CD4-positive, alpha-beta T cell treated with Interleukin-15 for 1 hour (primary cell): ENCODE measurements at places on chromosomes 12 and 14.
A peak's percentile ranks its signal among the peaks of the same experiment; 100 is the strongest.

GRCh38 chr12:23854598-23854997 is 94.9 kb downstream of the SOX5 start:
- DNase-seq, result no peak

- peak; percentile 66 for DNase-seq
These were observed 26.6 kb upstream of the KLRB1 start for GRCh38 chr12:9634177-9634803.

DNA sequence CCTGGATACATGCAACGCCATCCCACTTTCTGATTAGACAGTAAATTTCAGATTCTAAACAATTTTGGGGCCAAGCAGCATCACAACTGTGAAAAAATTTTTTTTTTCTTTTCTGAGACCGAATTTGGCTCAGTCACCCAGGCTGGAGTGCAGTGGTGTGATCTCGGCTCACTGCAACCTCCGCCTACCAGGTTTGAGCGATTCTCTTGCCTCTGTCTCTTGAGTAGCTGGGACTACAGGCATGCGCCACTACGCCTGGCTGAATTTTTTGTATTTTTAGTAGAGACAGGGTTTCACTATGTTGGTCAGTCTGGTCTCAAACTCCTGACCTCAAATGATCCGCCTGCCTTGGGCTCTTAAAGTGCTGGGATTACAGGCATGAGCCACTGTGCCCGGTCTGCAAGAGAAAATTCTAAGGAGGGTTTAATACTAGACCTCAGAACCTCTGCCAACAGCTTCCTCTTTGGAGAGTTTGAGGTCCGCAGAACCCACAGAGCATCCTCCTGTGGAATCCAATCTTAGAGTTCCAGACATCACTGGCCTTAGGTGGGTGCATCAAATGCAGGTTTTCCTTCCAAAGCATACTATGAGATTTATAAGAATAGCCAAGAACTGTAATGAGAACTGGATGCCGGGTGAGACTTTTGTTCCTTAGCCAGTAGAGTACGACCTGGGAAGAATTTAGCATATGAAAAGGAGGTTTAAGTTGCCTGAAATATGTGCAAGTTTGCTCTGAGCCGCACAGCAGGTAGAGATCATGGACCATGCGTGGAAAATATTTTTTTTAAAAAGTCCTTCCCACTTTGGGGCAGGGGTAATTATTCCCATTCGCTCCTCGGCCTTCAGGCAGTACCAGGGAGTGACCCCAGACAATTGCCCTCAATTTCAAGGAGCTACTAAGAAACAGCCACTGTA is 7.8 kb upstream of the PHC1 start:
- no peak for DNase-seq

GRCh38 chr12:104381341-104381730 is 75.4 kb upstream of the CHST11 start:
- no peak for DNase-seq

GRCh38 chr12:32462908-32463307 is 63.5 kb downstream of the FGD4 start:
- no peak for DNase-seq

GRCh38 chr14:65780566-65780965 is 368.0 kb downstream of the FUT8 start:
- no peak for DNase-seq

GRCh38 chr12:20144341-20144740 is 224.0 kb upstream of the PDE3A start:
- DNase-seq, result no peak

DNA sequence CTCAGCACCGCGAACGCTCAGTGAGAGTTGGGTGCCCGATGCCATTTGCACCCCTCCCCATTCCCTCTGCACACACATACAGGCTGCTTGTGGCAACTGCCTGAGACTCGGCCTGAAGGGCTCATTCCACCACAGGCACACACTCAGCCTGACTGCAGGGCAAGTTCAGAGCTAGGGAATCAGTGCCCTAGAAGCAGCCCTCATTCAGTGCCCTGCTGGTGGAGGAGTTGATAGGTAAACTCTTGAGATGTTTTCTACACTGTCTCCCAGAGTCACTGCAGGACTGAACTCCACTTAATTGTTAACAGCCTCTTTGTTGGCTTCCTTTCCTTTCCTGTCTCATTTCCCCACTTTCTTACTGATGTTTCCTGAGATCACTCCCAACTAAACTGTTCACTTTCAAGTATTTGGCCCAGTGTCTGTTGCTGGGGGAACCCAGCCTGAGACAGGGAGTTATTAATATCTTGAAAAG is 16.9 kb downstream of the PPP1R36 start:
- no peak for DNase-seq

DNA sequence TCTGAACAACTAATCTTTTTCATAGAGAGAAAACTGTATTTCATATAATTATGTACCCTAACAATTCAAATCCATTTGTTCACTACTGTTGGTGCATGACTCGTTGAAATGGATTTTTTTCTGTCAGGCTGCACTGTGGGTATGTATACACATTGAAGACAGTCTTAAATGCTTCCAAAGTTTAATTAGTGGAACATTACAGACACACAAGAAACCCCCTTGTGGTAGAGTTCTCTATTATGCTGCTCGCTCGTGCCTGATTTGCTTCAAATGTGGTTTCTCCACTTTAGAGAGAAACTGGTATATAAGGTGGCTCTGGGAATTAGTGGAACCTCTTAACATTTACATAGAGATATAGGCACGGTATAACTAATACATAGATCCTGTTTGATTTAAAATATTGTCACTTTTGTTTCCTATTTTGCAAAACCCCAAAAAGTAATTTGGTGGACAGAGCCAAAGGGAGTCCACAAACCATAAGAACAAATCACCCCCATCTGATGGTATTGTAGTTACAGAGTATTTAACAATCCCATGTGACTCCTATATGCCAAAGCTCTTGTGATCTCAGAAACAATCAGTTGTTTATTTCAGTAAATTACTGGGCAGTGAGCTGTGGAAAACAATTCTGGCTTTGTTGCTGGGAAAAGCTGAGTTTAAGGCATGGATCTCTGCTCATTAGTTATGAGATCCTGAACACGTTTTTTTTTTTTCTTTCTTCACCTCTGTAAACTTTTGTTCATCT is 159.5 kb downstream of the BRMS1L start:
- no peak for DNase-seq

GRCh38 chr12:131340616-131341210 is 370.2 kb upstream of the SFSWAP start:
- DNase-seq, result no peak

- no peak for DNase-seq
These were observed 301.1 kb downstream of the DUSP6 start for GRCh38 chr12:89051065-89051677.

- DNase-seq, result no peak
These were observed 133.0 kb upstream of the RASSF8 start for GRCh38 chr12:25825446-25825845.

DNA sequence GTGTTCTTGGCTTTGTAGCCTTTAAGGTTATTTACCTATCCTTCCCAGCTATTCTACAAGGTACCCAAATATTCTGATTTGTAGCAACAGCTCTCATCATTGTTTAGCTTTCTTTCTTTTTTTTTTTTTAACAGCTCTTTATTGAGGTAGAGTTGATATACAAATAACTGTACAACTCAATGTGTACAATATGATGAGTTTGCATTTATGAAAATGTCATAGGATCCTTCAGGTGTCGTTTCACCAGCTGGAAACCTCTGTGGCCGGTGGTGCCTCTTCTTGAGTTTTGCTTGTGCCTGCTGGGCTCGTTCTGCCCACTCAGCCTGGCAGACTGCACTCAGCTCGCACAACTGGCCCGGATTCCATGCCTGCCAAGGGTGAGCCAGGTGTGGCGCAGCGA is 26.9 kb upstream of the TBPL2 start:
- no peak for DNase-seq

GRCh38 chr14:88478931-88479330 is 75.9 kb downstream of the PTPN21 start:
- DNase-seq, result no peak

DNA sequence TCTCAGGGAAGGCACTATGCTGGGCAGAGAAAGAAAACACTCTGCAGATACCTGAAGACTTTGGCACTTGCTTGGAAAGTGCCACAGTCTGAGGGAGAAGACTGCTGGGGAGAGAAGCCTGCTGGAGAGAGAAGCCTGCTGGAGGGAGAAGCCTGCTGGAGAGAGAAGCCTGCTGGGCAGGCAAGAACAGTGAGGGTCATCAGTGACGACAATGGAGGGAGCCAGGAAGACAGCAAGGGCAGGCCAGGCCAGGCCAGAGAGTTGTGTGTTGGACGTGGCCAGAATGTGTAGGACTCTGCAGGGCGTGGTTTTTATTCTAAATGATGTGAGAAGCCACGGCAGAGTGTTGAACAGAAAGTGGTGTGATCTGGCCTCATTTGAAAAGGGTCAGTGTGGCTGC is 185.3 kb upstream of the ABCD2 start:
- no peak for DNase-seq

GRCh38 chr12:76820888-76821482 is 57.1 kb downstream of the ZDHHC17 start:
- no peak for DNase-seq

- DNase-seq, result no peak
These were observed 22.2 kb downstream of the TMEM30B start for GRCh38 chr14:61258985-61259384.

GRCh38 chr12:101763246-101763931 is 24.1 kb upstream of the SYCP3 start:
- DNase-seq, result no peak

GRCh38 chr12:55965240-55965639 is 602 bp downstream of the PMEL start:
- no peak for DNase-seq

DNA sequence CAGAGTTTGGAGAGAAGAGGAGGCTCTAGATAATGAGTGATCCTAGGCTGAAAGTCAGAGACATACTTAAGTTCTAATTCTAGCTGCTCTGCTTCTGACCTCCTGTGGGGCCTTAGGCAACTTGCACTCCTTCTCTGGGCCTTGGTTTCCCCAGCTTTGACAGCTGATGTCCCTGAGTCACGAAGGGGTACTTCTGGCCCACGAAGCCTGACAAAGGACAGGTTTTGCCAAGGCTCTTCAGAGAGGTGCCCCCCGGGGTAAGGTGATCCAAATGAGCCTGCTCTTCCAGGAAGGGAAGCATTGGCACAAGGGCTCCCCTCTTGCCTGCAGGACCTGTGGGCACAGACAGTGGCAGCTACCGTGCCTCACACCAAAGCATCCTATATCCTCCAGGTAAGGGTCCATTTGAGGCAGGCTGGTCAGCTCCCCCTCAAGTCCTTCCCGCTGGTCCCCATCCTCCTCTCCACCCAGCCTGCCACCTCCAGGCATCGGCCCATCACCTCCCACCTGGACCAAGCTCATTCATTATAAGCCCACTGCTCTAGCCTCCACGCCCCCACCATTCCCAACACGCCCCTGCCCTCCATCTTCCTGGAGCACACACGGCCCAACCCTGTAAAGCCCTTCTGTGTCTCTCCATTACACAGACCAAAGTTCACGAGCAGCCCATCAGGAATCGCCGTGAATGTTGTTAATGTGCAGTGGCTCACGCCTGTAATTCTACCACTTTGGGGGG is 1.9 kb upstream of the PPP1R13B start:
- DNase-seq, result no peak

DNA sequence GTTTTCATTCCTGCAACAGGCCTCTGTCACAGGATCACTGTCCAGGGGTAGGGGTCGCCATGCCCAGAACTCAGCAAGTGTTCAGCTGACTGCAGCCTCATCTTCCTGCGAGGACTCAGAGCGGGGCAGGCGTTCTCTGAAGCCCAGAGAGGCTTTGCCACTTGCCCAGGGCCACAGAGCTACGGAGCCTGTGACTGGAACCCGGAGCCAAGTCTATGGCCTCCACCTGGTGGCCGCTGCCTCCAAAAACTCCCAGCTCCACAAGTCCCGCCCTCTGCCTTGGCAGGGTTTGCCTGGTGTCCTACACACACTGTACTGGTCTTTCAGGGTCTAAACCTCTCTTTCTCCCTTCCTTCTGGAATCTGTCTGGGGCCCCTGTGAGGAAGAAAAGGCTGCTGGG is 8.7 kb upstream of the PPP1R13B start:
- no peak for DNase-seq

- DNase-seq, result no peak
These were observed 167.6 kb downstream of the TTC8 start for GRCh38 chr14:88992011-88992410.

DNA sequence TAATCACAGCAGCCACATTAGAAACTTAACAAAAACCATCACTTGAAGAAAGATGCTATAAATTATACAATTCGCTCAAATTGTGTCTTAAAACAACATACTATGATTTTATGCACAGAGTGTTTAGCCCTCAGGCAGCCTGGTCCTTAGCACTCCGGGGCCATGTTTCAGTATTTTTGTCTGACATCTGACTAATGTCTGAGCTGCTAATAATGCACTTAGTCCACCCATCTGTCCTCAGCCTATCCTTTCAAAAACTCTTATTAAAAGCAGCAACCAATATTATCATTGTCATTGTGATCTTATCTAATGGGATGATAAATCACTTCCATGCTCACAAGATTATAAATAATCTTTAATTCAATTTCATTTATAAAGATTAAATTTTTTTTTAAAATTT is 602.7 kb upstream of the FOXG1 start:
- DNase-seq, result no peak

DNA sequence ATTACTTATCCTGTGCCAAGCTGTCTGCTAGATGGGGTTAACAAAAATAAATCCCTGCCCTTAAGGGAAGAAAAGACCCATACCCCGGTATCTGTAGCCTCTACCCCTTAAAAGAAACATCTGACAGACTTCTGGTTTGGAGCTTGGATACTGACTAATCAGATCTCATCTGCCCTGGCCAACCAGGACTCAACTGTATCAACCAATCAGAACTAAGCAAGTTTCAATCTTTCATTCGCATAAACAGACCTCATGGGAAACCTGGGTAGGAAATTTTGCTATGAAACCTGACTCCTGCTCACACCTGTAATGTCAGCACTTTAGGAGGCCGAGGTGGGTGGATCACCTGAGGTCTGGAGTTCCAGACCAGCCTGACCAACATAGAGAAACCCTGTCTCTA is 26.4 kb upstream of the PRMT8 start:
- DNase-seq, result no peak

GRCh38 chr12:64611341-64612284 is 1.3 kb downstream of the RASSF3 start:
- DNase-seq, result no peak

DNA sequence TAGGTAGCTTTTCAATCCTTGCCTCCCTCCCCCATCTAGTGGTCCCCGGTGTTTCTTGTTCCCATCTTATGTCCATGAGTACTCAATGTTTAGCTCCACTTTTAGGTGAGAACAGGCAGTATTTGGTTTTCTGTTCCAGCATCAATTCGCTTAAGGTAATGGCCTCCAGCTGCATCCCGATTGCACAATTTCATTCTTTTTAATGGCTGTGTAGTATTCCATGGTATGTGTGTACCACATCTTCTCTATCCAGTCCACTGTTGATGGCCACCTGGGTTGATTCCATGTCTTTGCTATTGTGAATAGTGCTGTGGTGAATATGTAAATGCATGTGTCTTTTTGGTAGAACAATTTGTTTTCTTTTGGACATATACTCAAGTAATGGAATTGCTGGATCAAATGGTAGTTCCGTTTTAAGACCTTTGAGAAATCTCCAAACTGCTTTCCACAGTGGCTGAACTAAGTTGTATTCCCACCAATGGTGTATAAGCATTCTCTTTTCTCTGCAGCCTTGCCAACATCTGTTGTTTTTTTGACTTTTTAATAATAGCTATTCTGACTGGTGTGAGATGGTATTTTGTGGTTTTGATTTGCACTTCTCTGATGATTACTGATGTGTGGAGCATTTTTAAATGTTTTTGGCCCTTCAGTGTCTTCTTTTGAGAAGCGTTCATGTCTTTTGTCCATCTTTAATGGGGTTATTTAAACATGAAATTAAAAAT is 34.2 kb upstream of the ASPG start:
- DNase-seq, result no peak

GRCh38 chr12:116039081-116039480 is 238.4 kb downstream of the MED13L start:
- DNase-seq, result no peak
